CD4-positive, alpha-beta T cell treated with Interleukin-2 at 100 ng/mL for 4 hours (primary cell): ENCODE measurements at places on chromosomes 2 and 18.

- no peak for DNase-seq
Observed at GRCh38 chr2:208294482-208295024, 28.5 kb downstream of the PIKFYVE start.

DNA sequence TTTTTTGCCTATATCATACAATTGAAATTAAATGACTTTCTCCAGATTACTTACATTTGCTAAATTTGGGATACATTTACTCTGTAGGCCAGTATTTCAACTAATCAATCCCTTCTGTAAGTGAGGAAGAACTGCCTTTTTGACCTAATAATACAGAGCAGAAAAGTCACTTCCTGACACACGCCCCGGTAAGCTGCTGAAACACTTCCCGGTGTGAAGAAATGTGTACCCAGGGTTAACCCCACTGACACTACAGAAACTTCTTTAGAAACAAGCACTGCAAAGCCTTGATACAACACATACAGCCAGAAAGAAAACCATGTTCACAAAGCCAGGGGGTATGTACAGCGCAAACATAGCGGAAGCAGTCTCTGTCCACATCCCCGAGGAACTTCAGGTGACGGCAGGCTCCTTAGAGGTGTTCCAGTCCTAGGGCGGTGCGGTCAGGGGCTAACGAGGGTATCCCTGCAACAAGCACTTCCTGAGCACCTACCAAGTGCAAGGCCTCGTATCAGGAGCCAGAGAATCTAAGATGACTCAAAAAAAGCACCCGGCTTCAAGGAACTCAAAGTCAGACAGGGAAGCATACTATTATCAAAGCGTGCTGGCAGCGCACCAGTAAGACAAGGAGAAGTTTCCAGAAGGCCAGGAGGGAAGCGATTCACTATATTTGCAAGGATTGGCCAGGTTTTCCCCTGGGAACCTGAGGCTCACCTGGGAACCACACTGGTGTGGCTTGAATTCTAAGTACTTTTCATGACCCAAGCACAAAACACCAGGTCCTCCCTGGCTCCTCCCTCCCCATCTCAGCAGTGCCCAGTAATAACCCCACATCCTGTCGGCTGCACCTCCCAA is 46.6 kb downstream of the ZNF516 start:
- DNase-seq, result no peak

- no peak for DNase-seq
Observed at GRCh38 chr18:45197526-45197970, 417.7 kb upstream of the SLC14A2 start.

GRCh38 chr2:16050908-16051489 is 110.6 kb downstream of the MYCN start:
- no peak for DNase-seq

GRCh38 chr2:234805836-234806235 is 146.0 kb upstream of the SH3BP4 start:
- no peak for DNase-seq

GRCh38 chr2:241120440-241120839 is 18.4 kb upstream of the MTERF4 start:
- DNase-seq, result no peak

GRCh38 chr2:206584323-206585116 is 57.8 kb upstream of the FAM237A start:
- no peak for DNase-seq

GRCh38 chr2:54524226-54524991 is 68.3 kb downstream of the SPTBN1 start:
- no peak for DNase-seq

- no peak for DNase-seq
Observed at GRCh38 chr2:29657674-29658073, 263.7 kb downstream of the ALK start.

DNA sequence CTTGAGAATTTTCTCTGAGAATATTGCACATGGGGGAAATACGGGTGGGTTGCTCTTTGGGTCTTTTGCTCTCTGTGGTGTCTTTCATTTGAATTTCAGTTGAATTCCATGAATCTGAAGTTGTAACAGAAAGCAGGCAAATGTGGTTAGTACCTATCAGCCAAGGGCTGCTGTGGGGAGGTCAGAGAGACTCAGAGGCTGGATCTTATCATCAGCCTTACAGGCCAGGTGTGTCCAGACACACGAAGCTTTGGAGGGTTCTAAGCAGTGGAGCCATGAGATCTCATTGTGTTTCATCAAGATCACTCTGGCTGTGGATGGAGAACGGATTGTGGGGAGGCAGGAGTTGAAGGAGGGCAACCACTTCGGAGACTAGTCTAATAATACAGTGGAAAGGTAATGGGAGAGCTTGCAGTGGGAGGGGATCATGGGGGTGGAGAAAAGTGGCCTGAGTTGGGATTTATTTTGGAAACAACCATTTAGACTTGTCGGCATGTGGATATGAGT is 68.1 kb downstream of the GNAL start:
- no peak for DNase-seq

- DNase-seq, result no peak
Observed at GRCh38 chr18:6547476-6547875, 132.8 kb upstream of the L3MBTL4 start.

DNA sequence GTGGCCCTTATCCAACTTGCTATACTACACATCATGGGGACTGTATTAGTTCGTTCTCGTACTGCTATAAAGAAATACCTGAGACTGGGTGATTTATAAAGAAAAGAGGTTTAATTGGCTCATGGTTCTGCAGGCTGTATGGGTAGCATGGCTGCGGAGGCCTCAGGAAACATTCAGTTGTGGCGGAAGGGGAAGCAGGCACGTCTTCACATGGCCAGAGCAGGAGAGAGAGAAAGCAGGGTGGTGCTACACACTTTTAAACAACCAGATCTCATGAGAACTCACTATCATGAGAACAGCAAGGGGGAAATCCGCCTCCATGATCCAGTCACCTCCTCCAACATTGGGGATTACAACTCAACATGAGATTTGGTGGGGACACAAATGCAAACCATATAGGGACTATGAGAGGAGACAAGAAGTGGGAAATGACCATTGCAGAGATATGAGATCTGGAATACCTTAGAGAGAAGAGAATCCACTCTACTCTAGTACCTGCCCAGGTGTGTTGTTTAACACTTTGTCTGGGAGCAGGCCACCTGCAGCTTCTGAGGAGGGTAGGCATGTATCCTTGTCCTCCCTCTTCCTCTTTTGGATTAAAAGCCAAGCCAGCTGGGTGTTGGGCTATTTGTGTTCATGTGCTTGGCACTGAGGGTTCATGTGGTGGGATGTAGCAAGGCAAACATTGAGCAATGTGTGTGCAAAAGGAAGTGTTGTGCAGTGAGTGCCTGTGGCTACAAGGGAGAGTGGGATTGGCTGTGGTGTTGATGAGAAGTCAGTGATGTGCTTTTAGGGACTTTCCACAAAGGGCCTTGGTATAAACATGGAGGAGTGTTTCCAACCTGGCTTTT is 22.8 kb downstream of the TTLL4 start:
- DNase-seq, result peak; percentile 15

DNA sequence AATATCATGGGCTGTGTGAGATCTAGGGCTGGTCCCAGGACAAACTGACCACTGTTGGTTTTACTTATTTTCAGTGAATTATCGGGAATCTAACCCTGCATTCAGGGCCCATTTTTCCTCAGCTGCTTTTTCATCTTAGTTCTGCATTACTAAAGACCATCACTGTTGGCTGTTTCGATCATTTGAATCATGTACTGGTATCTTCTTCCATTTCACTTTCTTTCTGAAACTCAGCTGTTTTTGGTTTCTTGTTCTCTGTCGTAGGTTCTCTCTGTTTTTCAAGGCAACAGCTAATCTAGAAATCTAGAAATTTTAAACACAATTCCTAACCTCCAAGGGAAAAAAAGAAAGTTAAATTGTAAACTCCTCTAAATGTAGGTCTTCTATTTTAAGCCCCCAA is 159.9 kb upstream of the SESTD1 start:
- no peak for DNase-seq

DNA sequence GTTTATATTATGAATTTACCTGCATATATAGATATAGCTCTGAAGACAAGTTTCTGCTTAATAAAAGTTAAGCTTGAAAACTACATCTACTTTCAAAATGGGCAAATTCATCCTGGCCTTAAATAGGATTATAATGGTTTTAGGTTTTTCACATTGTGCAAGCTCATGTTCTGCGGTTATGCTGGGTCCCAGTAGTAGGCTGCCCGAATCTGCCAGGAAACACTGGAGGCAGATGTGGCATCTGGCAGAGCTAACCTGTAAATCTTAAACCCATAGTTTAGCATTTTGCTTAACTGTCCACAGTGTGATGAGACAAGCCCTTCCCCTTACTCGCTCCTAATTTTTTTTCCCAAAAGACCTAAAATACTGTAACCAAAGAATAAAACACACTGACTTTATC is 234.2 kb downstream of the TCF4 start:
- no peak for DNase-seq

DNA sequence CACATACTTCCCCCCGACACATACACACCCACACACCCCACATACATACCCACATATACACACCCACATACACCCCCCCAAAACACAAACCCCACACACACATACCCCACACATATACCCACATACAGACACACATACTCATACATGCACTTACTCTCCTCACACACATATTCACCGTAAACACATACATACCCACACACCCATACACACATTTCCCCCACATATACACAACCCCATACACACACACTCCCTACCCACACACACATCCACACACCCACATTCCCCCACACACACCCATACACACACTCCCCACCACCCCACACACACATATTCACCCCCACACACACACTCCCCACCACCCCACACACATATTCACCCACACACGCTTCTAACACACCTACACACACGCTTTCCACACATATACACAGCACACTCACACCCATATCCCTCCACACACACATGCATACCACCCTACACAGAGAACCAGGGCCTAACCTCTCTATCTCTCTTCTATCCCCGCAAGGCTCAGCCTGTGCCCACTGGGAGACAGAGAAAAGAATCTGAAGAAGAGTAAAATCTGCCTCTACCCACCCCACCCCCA is 182.4 kb upstream of the ETAA1 start:
- DNase-seq, result no peak

- no peak for DNase-seq
Observed at GRCh38 chr2:124978597-124978996, 953.5 kb downstream of the CNTNAP5 start.

DNA sequence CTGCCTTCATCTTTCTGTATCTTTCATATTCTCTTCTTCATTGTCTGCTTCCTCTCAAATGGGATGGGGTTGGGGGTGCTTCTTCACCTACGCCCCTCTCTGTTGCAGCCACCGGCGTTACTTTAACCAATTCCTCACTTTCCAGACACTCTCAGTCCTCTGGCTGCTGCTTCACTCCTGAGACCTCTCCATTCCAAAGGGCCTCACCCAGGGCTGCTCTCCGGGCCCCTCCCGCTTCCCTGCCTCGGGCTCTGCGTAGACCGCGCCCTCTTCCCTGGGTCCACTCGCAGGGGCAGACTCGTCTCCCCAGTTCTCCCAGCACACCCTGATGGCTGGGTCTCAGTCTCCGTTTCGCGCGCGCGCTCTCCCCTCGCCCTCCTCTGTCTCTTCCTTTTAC is 926 bp downstream of the SERPINB8 start:
- no peak for DNase-seq

DNA sequence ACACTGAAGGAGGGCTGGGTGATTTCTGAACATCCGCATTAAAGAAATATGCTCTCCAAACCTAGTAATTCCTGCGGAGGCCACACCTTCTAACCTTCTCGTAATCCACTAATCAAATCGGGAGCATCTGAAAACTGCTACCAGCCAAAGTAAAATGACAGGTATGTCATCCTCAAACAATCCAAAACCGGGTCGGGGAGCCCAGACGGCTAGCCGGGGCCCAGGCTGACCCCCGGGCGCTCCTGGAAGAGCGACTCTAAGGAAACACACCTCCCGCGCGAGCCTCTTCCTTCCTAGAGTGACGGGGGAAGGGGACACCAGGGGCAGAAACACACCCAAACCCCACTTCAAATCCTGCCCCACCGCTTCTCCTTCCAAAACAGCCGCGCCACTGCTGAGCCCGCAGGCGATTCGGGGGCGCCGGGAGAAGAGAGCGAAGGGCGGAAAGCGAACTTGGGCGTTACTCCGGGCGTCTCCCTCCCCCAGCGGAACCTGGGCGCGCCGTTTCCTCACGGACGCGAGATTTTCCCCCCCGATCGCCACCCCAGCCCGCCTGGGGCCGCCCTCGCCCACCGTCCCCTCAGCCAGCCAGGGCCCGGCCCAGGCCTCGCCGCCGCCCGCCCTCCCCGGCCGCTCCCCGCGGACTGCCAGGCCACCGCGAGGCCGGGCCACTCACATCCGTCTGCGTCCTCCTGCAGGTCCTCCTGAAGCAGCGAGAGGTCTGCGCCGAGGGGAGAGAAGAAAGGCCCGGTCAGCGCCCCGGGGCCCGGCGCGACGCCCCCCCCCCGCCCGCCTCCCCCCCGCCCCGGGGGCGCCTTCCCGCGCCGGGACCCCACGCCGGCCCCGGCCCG is 584 bp downstream of the PPP4R1 start:
- DNase-seq, result peak; percentile 34

GRCh38 chr2:8142461-8142860 is 539.4 kb upstream of the ID2 start:
- DNase-seq, result no peak

DNA sequence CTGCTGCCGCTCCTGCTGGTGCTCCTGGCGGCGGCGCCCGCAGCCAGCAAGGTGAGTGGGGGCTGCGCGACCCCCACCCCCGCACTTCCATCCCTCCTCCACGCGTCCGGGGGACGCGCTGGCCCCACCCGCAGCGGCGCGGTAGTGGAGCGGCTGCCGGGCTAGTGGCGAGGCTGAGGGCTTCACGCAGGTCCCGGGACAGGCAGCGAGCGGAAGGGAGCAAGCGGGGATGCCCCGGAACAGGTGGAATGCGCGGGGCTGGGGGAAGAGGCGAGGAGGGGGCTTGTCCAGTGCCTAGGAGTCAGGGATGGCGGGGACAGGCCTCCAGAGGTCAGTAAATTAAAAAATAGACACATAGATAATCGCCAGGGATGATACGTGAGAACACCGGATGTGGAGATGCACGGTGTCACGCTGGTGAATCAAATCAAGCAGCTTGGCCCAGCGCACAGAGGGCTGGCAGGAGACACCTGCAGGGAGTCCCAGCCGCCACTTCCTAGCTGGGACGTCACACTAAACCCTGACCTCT is 403 bp downstream of the COL4A3 start:
- DNase-seq, result no peak

- DNase-seq, result peak; percentile 66
Observed at GRCh38 chr2:174688079-174688478, 76.2 kb downstream of the CHRNA1 start.

DNA sequence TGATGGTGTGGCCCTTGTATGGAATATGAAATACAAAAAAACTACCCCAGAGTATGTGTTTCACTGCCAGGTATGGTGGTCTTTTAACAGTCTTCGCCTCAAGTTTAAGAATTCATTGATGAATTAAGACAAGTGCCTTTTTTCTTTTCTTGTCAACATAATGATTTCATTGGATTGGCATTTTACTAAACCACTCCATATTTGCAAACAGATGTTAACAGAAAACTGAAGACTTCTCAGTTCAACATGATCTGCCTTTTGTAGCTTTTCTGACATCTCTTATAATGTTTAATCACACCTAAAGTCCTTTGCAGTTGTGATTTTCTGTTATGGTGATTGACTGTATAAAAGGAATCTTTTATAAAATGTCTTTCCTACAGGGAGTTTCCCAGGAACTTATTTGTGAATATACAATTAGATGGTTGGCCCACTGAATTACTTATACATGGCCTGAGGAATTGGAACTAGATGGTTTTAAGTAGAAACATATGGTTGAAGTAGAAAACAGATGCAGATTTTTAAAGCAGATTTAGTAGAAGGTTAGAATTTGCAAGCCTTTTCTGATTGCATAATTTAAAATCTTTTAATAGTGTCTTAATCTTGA is 39.7 kb downstream of the DYNC1I2 start:
- DNase-seq, result no peak

- no peak for DNase-seq
Observed at GRCh38 chr2:182652326-182652725, 63.7 kb upstream of the DNAJC10 start.
